ENCODE measurements at places on chromosomes 1 and 21. TPM values are rescaled to one million over a fixed set of nuclear protein-coding genes. Genes with fewer than 3 reads are reported as not detected.

Gene MMEL1
- 0.73 TPM for total RNA-seq

Gene CLCA4
- total RNA-seq, result not detected

Gene NBPF15
- total RNA-seq, result 34.6 TPM

Gene C4BPA
- not detected for total RNA-seq

Gene ARHGAP29
- 0.18 TPM for total RNA-seq

Gene GPR153
- 1.5 TPM for total RNA-seq

Gene BGLAP
- 2.2 TPM for total RNA-seq

Gene SLC2A5
- total RNA-seq, result not detected

Gene TTLL10
- total RNA-seq, result not detected

Gene AKNAD1
- not detected for total RNA-seq

Gene OR2T29
- not detected for total RNA-seq

Gene ATP13A2
- total RNA-seq, result 47.6 TPM

Gene UQCRHL
- total RNA-seq, result 1.6 TPM

Gene KDM5B
- total RNA-seq, result 84.6 TPM

Gene ANGPTL3
- not detected for total RNA-seq

Gene THEMIS2
- 29.1 TPM for total RNA-seq

Gene AJAP1
- total RNA-seq, result not detected

Gene CAPN9
- total RNA-seq, result not detected

Gene EVA1B
- total RNA-seq, result 10.7 TPM

Gene TMEM125
- not detected for total RNA-seq

Gene OPRD1
- not detected for total RNA-seq

Gene AMY2A
- not detected for total RNA-seq

Gene RIPPLY3
- not detected for total RNA-seq
